ENCODE measurements at places on chromosomes 11 and 22.

DNA sequence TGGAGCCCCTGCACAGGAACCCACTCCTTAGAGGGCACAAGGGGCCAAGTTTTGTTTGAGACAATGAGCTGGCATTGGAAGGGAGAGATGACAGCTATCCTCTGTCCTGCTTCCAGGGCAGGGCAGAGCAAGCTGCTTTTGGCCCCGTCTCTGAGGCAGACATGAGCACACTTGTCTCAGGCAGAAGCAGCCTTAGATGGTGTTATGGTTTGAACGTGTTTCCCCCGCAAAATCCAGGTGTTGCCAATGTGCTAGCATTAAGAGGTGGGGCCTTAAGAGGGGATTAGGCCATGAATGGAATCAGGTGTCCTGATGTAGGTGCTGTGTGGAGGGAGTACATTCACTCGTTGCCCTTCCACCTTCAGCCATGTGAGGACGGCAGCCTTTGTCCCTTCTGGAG, 2.5 kb downstream of the TP53AIP1 start:
- no peak for DNase-seq

DNA sequence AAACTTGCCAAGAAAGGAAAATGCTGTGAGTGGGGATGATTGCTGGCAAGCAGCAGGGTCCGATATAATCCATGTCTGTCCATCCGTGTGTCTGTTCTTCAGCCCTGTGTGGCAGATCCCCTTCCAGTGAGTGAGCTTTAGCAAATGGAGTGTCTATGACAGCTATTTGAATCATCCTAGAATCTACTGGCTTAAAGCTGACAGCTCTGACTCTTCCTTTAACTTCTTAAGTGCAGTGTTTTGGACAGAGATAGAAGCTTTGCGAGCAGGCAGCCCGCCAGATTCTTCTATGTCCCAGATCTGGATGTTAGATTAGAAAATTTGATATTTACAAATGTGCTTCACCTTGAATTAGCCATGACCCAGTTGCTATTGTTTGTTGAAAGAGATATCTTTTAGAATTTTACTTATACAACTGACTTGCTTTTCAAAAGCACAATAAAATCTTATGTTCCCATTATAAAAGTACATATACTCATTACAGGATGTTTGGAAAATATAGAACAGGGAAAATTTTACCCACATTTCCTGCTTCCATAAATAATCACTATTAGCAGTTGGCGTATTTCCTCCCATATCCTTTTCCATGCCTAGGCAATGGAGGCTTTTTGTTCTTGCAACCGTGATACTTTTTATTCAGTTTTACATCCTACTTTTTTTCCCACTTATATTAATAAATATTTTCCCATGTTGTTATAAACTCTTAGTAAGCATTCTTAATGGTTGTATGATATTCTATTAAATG, 124.5 kb downstream of the COMMD9 start:
- no peak for DNase-seq

DNA sequence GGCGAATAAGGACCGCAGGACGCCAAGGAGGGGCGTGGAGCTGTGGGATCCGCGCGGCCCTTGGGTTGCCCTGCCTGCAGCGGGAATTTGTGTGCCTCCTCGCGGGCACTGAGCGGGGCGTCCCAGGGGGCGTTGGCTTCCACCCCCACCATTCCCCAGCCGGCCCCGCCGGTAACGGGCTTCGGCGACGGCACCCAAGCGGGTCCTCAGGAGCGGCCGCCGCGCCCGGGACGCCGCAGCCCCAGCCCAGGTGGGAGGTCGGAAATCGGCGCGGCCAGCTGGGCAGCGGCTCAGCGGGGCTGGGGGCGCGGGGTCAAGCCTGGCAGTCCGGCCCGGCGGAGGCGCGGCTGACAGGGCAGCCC, 320 bp downstream of the CLTCL1 start:
- no peak for DNase-seq

- no peak for DNase-seq
Measured at GRCh38 chr11:106344394-106344793, 266.9 kb downstream of the AASDHPPT start.
